ENCODE measurements at places on chromosomes 1 and 21.
A peak's percentile ranks its signal among the peaks of the same experiment; 100 is the strongest.

- no peak for DNase-seq
Measured at GRCh38 chr21:17185674-17186073, 327.2 kb upstream of the CXADR start.

- no peak for DNase-seq
Measured at GRCh38 chr1:5572794-5573193, 419.4 kb downstream of the NPHP4 start.

DNA sequence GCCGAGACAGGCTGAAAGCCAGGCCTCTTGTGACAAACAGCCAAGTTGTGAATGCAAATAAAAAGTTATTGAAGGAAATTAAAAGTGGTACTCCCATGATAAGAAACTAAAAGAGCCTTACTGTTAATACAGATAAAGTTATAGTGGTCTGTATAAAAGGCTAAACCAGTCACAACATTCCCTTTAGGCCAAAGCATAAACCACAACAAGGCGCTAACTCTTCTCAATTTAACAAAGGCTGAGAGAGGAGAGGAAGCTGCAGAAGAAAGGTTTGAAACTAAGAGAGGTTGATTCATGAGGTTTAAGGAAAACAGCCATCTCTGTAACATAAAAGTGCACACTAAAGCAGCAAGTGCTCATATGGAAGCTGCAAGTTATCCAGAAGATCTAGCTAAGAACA lies 10.7 kb downstream of the C1orf105 start:
- no peak for DNase-seq

- DNase-seq = no peak
Measured at GRCh38 chr1:205170532-205171269, 40.8 kb downstream of the DSTYK start.

GRCh38 chr21:42129300-42130266 lies 58.5 kb downstream of the UMODL1 start:
- DNase-seq = no peak

DNA sequence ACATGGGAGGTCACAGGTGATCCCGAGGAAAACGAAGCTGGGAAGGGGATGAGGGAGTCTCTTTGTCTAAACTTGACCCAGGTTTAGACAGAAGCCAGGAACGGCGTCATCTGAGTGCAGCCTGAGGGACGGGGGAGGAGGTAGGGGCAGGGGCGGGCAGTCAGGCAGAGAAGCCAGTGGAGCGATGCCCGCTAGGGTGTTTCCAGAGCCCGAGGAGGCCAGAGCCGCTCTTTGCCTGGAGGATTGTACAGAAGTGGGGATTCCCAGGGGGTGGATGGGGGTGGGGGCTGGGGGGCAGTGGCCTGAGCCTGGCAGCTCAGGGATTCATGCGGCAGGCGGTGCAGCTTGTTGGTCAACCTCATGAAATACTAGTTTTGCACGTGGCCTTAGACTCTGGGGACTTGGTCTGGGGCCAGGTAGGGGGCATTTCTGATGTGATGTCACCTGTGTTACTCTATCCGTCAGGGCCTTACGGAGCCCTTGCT lies 58.4 kb downstream of the VPS26C start:
- no peak for DNase-seq

DNA sequence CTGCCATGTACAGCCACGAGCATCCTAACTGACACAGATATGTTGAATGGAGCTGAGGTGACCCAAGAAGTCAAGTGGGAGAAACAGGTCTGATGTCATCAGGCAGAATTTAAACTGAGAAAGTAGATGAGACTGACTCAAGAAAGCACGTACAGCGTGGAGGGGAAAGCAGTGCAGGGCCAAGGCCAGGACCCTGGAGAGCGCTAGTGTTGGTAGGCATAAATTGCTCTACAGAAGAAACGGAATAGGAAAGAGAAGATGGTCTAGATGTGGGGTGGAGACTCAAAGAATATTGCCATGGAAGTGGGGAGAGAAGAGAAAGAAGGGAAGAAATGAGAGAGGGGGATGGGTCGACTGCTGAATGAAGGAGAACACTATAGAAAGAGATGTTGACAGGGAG lies 45.3 kb upstream of the GJB5 start:
- no peak for DNase-seq

DNA sequence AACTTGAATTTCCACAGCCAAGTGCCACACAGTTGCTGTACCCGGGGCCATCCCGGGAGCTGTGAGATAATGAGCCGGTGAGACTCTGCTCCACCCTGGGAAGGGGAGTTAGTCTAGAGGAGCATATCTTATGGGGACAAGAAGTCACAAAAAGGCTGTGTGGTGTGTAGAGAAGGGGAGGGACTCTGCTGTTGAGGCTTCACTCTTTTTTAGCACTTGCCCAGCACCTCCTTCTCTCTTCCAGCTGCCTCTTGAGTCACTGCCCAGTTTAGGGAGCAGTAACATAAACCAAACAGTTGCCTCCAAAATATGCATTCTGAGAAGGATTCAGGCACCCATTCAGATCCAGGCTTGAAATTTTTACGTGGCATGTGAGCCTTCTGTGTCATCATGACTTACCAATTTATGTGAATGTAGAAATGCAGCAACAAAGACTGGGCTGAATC lies 744 bp upstream of the WDR26 start:
- DNase-seq = peak; percentile 22

DNA sequence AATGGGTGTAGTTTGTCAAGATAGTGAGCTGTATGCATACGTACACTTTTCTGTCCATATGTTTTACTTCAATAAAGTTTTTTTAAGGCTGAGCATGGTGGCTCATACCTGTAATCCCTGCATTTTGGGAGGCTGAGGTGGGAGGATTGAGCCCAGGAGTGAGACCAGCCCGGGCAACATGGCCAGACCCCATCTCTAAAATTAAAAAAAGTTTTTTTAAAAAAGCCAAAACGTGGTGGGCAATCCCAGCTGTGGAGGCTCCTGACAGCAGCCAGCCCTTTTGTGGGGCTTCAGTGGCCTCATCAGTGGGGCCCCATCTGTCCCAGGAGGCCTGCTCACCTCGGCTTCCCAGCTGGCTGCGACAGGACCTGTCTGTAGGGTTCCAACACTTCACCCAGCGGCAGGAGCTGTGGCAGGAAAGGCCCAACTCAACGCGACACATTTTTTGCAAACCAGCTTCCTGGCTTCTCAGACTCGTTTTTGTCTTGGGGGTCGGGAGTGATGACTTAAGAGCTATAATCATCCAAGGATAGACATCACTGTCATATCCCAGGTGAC lies 56.9 kb upstream of the LBR start:
- DNase-seq = no peak

Measured in NCI-H524 (cell line).